ENCODE measurements at places on chromosomes 11 and 22.

GRCh38 chr11:9574622-9575259 lies 1.3 kb downstream of the WEE1 start:
- no peak for DNase-seq

GRCh38 chr11:36395978-36396736 lies 100.1 kb downstream of the PRR5L start:
- no peak for DNase-seq

GRCh38 chr11:116725434-116726221 lies 47.2 kb downstream of the BUD13 start:
- no peak for DNase-seq

GRCh38 chr11:71148716-71149115 lies 103.7 kb downstream of the SHANK2 start:
- no peak for DNase-seq

- DNase-seq, result no peak
Observed at GRCh38 chr22:47036936-47037485, 274.6 kb downstream of the TBC1D22A start.

- DNase-seq, result no peak
Observed at GRCh38 chr11:111330234-111330893, 32.0 kb downstream of the POU2AF3 start.

DNA sequence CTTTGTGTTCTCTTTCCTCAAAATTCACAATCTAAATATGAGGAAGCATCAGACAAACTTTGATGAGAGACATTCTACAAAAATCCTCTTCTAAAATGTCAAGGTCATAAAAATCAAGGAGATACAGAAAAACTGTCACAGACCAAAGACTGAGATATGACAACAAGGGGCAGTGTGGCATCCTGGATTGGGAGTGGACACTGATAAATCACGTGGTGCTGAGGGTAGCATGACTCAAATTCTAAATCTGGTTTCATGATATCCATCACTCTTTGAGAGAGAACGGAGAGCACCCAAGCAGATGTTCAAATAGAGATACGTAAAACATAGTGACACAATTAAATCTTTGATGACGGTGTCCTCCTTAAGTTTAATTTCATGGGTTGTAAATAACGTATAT lies 13.0 kb upstream of the CARD18 start:
- DNase-seq, result no peak

DNA sequence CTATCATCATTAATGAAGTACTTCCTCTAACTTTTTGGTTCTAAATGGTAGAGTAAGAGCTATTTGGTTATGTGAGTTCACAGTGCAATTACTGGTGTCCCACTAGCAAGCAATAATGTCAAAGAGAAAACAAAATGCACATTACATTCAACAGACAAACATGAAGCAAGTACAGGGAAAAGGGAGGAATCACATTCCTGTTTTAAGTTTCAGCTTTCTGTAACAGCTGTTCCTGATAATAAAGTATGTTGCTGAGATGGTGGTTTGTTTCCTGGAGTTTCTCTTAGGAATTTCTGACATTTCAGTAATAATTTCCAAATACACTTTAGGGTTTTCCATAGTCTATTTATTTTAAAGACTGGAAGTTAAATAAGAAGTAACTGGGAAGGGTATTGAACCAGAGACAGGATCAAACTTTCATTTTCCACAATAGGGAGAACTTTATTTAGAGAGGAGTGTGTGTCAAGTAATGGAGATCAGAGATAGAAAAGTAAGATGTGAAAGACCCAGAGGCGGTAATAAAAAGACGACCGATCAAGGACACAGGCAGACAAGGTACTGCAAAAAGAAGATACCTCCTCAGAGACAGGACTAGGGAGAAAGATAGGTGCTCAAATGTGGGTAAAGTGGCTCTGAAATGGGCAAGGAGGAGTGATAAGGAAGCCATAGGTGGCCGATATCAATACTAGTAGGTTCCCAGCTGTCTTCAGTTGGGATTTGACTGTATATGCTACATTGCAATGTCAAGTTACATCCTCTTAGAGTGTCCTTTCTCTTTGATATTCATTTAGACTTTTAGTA lies 20.8 kb upstream of the CLNS1A start:
- no peak for DNase-seq

DNA sequence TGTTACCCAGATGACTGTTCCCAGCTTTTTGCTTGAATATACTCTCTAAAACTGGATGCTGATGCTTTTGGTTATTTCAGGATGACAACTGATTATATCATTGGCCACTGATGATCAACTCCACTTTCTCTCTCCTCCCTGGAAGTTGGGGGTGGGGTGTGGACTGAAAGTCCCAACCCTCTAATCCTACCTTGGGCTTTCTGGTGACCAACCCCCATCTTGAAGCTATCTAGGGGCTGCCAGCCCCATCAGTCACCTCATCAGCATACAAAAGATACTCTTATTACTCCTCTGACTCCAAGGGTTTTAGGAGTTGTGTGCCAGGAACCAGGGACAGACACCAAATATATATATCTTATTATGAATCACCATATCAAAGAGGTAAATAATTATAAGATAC lies 69.3 kb downstream of the SLC25A17 start:
- DNase-seq, result no peak

GRCh38 chr11:93623179-93623578 lies 38.3 kb upstream of the CEP295 start:
- no peak for DNase-seq

DNA sequence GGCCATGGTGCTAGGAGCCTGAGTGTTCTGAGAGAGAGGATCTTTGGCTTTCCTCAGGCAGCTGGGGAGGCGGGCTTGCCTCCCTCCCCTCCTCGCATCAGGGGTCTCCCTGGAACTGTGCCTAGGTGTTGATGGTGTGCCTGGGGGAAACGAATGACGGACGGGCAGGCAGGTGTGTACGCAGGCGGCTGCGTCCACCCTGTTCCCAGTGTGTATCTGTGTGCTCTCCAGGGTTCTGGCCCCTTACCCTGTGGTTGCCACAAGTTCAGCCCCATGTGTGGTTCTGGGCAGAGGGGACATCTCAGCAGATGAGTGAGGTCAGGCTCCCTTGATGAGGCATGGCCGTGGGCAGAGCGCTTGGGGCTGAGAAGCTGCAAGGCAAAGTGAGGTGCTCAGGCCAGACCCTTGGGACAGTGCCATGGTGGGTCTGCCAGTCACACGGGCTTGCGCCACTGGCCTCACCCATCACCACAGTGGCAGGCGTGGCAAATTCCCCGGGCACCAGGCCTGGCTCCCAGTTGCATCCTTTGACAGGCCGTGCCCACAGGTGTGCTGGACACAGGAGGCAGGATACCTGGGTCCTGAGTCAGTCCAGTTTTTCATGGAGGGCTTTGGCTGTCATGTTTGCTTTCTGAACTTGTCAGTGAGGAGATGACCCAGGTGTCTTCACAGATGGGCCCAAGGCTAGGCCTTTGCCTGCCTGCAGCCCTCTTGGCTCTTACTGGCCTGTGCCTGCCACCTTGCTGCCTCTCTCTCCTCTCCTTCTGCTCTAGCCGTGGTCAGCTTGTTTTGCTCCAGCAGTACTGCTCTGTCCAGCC lies 27.3 kb downstream of the GNAZ start:
- DNase-seq, result no peak

DNA sequence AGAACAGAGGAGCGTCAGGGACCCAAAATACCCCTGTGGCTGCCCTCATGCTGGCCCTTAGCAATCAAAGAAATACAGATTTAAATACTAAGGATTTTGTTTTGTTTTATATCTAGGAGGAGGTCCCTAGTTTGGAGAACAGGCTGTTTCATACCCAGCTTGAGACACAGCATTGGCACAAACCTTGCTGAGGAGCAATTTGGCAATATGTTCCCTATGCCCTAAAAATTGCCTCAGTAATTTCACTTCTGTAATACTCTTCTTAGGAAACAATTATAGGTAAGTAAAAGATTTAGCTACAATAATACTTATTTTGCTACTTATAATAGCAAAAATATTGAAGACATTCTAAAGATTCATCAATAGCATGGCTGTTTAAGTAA lies 37.0 kb downstream of the TSKU start:
- DNase-seq, result no peak

DNA sequence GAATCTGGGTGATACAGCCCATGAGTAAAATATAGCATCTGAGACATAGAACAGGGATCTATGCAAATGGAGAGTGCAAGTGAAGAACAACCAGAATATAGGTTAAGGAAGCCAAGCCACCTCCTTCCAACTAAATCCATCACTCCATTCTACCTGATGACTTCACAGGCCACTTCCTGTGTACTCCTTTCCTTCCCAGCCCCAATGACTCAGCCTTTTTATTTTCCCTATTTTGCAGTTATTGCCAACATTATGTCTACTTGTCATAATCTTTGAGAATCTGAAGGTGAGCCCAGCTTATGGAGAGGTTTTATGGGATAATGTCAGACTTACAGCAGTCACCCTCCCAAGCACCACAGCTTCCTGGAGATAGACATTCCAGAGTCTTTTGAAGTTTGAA lies 1.4 kb upstream of the OR52M1 start:
- no peak for DNase-seq

DNA sequence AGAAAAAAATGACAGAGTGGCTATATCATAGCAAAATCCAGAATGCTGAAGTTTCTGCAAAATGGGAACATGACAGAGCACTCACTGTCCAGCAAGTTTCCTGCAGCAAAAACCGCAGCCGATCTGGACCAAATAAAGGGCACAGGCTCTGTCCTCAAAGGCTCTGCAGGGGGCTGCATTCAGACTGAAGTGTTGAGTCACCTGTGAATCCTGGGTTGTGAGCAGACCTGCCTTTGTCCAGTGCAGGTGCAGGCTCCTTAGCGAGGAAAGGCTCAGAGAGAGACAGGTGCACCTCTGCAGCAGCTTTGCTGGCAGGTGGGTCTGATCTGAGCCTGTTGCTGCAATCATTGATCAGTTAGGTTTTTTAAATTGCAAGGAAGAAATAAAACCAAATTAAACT lies 29.3 kb upstream of the NFAM1 start:
- peak; percentile 85 for DNase-seq

- DNase-seq, result no peak
Observed at GRCh38 chr11:44670794-44671193, 56.0 kb upstream of the TSPAN18 start.

GRCh38 chr11:134677891-134678551 lies 266.0 kb upstream of the B3GAT1 start:
- no peak for DNase-seq

DNA sequence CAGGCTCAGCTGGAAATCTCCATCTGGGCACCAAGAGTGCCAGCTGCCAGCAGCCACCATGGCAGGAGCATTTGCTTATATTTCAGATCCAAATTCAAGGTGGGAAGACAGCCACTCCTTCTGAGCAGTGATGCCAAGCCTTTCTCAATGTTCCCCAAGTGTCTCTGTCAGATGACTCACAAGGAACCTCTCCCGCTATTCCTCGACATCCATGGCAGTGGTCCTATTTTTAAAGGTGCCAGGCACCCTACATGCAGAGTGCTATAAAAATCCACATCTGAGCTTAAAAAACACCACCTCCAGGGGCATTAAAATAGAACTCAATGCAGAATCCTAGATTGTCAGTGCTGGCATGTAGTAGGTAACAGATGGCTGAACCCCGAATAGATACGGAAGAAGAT lies 112.1 kb downstream of the SLC1A2 start:
- no peak for DNase-seq

DNA sequence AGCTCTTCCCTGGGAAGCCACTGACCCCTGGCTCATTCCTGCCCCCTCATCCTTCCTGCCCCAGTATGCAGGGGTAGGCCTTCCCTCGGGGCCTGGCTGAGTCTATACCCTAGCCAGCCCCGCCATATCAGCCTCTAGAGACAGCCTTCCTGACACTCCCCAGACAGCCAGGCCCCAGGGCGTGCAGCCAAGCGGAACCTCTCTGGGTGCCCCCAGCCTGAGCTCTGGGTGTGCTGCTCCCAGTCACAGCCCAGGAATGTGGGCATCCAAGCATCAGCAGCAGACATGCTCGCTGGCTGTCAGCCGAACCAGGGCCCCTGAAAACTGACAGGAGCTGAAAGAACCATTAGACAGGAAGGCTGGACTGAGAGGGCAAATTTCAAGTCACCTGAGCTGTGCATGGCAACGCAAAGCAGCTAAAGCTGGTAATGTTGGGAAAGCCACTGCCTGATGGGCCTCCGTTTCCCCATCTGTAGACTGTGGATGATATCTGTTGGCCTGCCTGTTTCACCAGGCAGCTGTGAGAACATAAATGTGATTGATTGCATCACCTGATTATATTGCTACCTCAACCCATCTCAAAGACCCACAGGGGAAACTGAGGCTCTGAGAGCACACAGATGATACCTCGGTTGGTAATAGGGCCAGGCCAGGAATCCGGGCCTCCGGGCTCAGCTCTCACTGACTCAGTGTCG lies 93.2 kb downstream of the LRRC32 start:
- DNase-seq, result no peak

GRCh38 chr22:20283674-20284066 lies 15.6 kb upstream of the RTN4R start:
- DNase-seq, result no peak

- peak; percentile 17 for DNase-seq
Observed at GRCh38 chr11:4032097-4032496, 62.5 kb upstream of the RRM1 start.

GRCh38 chr11:132632641-132633124 lies 899.6 kb downstream of the OPCML start:
- peak; percentile 56 for DNase-seq

- DNase-seq, result no peak
Observed at GRCh38 chr11:101923554-101923953, 7.2 kb upstream of the ANGPTL5 start.

- DNase-seq, result peak; percentile 71
Observed at GRCh38 chr22:35582861-35583670, 34.1 kb downstream of the MB start.

DNA sequence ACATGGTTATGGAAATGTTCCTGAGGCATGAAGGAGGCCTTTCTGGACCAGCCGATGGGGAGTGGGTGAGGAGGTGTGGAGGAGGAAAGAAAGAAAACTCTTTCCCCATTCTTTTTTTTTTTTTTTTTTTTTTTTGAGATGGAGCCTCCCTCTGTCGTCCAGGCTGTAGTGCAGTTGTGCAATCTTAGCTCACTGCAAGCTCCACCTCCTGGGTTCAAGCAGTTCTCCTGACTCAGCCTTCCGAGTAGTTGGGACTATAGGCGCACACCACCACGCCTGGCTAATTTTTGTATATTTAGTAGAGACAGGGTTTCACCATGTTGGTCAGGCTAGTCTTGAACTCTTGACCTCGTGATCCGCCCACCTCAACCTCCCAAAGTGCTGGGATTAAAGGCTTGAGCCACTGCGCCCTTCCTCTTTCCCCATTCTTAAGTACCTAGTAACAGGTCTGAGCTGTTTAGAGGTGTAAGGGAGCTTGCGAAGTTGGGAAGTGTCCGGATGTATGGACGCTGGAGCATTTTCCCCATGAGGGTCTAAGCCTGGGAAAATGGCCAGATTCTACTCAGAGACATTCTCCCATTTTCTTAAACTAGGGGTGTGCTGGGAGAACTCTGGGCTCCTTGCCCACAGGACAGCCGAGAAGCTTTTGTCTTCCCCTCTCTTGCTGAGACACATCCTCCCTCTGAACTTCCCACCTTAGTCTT lies 135.8 kb downstream of the TEAD1 start:
- DNase-seq, result no peak

- DNase-seq, result no peak
Observed at GRCh38 chr11:9855579-9856287, 191.9 kb downstream of the SWAP70 start.
